Upper lobe of right lung (tissue), 1 donor: ENCODE measurements at places on chromosomes 4 and X. TPM values are rescaled to one million over a fixed set of nuclear protein-coding genes. Genes with fewer than 3 reads are reported as not detected.

DNA sequence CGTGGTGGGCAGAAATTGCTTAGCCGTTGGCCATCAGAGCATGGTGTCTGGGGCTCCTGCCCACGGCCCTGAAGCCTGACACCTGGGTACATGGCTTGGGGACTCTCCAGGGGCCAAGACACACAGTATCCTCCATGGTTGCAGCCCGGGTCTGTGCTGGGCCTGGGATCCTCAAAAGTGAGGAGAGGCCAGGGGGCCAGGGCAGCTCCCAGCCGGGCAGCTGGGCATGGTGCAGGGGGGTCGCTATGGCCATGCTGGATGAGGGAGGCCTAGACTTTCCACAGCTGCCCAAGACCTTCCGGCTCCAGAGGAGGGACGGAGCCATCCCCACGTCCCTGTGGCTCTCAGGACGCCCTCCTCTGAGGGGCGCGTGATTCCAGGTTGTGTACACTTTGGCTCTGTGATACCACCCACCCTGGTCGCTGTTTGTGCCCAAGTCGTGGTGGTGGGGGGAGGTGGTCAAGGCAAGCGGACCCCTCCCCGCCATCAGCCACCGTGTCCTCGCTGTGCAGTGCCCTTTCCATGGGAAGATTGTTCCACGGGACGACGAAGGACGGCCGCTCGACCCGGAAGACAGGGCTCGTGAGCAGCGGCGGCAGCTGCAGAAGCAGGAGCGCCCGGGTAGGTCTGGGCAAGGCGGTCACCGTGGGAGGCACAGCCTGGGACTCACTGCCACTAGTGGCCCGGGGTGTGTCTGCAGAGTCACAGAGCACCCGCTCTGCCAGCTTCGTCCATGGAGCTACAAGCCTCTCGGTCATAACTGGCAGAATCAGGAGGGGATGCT is 25.7 kb downstream of the NKX1-1 start:
- peak; percentile 55 for DNase-seq

DNA sequence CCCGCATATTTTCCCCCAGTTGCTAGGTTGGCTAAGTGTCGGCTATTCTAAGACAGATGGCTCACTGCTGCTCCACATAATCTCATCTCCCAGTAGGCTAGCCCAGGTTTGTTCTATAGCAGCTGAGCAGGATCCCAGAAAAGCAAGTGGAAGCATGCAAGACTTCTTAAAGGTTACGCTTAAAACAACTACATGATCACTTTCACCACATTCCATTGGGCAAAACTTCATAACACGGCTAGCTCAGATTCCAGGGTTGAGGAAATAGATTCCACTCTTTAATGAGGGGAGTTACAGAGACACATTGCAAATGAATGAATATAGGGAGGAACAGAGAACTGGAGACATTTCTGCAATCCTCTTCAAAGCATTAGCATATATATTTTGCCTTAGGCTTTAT is 12.9 kb upstream of the RAB33B start:
- DNase-seq, result no peak

GRCh38 chr4:71133491-71133890 is 140.0 kb downstream of the DCK start:
- DNase-seq, result no peak

- DNase-seq, result no peak
Observed at GRCh38 chr4:40745285-40745984, 4.3 kb upstream of the NSUN7 start.

- no peak for DNase-seq
Observed at GRCh38 chr4:155170569-155170968, 37.9 kb upstream of the NPY2R start.

DNA sequence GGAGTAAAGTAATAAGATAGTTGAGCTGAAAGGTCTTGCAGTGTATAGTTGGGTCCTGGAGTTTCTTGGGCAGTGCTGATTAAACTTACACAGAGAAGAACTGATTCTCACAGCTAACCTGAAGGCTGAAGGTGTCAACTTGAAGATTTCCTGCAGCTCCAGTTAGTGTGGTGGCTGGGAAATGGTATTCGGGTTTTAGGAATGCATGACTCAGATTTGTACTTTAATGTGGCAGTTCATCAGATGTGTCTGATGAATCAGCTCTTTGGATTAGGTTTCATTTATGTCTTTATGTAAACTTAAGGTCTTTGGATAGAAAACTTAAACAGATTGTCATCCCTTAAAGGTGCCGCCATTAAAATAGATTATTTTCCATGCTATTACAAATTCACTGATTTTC is 200.0 kb downstream of the IL1RAPL1 start:
- no peak for DNase-seq

DNA sequence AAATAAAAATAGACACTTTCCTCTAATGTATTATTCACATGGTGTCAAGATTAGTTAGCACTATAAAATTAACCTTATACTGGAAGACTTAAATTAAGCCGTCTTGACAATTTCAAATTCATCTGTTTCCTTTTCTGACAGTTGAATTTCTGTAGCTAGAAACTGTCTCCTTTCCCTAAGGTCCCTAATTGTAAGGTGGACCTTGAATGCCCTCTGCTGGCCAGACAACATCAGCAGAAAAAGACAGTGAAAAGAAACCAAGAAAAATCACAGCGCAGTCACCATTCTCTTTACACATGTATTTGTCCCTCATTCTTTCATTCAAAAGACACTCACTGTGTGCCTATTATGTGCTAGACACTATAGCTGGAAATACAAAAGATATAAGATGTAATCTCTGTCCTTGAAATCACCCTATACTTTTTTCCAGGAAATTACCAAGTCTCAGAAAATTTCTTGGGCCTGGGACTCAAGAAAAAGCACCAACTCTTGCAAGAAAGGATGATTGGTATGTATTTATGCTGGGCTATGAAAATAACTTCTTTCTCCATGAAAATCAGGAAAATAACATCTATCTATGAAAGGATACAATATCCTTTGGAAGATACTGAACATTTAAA is 32.7 kb upstream of the AMBN start:
- no peak for DNase-seq

DNA sequence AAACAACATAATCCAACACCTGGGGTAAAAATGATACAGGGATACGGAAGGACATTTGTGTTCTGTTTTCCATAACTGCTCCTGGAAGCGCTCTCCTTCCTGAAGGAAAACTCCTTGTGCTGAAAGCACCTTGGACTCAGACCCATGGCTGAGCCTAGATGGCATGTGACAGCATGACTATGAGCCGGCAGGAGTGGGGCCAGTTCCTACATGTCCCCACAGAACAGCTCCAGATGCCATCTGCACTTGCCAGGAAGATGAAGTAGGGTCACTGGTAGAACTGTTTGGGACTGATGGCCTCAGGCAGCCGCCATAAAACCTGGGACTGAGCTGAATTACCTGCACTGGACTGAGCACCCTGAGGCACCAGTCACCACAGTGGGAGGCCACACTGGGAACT is 56.0 kb upstream of the BCLAF3 start:
- no peak for DNase-seq

- DNase-seq, result no peak
Observed at GRCh38 chrX:39629001-39629400, 468.8 kb downstream of the BCOR start.

GRCh38 chr4:120443116-120443515 is 376.5 kb upstream of the MAD2L1 start:
- DNase-seq, result no peak

DNA sequence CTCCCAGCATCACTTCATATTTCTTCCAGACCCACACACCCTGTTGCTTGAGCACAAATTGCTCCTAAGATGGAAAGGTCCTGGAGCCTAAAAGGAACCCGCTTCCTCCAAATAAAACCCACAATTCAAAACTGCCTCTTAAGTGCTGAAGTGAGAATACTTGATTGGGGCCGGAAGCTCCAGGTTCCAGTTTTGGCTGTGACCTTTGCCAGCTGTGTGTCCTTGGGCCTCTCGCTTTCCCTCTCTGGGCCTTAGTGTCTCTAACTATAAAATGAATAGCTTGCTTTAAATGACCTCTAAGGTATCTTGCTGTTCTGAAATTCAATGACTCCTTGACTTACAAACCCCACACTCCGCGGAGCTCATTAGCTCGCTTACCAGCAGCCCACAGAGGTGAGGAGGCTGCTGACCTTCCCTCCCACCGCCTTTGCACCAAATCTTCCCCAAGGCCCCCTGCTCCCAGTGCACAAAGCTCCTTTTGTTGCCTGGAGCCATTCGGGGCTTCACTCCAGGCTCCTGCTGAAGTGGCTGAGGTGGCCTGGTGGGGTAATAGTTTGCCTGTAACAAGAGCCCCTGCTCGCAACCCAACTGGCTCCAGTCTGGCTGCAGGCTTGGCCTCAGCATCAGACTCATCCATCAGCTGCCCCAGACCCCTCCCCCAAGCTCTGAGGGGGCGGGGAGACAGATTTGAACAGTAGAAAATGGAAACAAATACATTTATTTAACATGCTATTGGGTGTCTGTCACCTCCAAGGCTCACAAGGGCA is 21.8 kb downstream of the STARD8 start:
- no peak for DNase-seq

- no peak for DNase-seq
Observed at GRCh38 chr4:54209617-54210016, 19.5 kb upstream of the PDGFRA start.

DNA sequence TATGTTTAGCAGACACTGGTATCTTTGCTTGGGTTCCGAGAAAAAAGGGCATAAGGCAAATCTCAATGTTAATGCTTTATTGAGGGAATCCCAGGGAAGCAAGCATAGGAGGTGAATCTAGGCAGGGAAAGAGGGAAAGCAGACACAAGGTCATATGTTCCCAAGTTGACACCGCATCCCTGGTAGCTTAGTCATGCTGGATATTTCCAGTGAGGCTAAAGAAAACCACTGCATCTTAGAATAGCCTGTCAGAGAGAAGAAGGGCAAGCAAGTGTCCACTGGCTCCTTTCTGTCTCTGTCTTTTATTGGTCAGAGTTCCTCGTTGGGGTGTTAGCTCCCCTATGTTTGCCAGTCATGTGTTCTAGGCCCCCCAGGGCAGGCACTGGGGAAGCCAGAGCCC is 104.7 kb downstream of the NKX6-1 start:
- no peak for DNase-seq

DNA sequence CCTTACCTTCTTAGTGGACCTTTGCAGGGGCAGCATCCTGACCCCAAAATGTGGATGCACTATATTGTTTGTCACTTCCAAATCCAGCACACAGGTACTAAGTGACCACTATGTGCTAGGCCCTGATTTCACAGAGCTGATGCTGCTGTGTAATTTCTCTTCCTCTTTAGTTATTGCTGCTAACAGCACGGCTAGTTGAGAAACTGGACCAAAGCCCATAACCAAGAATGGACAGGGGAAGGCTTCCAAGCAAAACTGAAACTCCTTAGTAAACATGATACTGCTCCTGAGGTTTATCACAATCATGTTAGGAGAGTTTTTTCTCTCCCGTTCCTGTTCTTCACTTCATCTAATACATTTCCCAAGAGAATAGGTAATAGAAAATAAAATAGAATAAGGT is 172.9 kb upstream of the TTC29 start:
- no peak for DNase-seq

DNA sequence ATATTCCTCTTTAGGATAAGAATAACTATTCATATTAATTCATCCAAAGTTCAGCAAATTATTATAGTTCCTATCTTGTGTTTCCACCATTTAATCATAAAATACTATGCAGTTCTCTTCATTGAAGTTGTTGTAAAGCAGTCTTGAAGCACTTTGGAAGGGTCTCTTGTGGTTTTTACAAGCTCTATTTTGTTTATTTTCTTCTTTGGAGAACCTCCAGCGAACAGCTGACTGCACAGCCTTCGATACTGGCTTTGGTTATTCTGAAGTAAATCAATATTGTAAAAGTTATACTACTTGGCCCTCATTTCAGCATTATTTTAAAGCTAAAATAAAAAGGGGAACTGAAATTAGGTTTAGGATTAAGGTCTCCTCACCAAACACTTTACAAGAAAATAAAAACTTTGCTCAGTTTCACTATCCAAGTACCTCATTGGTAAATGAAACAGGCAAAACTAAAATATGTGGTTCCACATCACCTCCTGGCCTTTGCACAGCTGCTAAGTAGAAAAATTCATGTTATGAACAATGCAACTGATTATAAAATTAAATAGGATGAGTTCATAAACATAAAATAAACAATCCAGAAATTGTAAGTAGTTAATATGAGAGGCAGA is 1629.2 kb upstream of the ADGRL3 start:
- no peak for DNase-seq

DNA sequence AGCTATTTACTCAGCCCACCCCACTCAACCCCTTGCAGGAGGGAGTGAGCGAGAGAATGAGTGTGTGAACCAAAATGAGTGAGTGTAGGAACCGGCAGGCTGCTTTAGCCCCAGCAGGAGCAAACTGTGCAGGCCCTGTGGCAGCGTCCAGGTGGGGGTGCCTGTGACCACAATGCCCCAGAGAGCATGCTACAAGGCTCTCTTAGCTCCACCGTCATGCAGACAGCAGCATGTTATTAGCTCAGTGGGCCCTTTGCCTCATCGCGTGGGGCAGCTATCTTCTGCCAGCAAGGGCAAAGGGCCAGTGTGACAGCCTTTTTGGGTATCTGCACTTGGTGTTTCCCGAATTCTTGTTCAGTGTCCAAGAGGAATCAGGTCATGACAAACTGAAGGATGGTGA is 271.3 kb downstream of the GPM6A start:
- DNase-seq, result no peak

DNA sequence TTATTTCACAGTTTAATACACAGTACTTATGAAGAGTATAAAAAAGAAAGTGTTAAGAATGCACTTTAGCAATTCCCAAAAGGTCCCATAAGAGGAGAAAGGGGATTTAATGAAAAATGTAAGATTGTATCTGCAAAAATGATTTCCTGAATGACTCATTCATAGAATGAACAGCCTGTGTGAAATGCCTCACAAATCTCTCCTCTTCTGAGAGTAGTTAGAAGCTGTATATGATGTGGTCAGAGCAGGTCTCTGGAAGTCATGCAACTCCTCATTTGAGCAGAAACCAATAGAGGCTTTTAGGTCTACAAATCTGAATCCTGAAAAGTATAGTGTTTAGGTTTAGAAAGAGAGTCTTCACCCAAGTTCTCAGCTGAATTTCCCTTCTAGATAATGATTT is 381.3 kb upstream of the INTU start:
- DNase-seq, result no peak

DNA sequence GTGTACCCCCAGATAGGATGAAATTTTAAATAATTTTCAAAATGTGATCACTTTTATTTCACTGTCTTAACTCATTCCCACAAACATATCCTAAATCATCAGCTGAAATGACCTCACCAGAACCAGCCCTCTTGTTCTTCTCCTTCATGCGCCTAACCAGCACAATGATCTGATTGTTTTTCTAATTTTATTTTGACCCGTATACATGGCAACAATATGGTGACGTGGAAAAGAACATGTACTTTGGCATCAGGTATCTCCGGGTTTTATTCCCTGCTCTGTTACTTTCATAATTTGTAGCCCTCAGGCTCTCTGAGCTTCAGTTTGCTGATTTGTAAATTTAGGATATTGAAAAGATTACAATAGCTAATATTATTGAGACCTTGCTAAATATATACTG is 562.4 kb upstream of the ZFP42 start:
- DNase-seq, result no peak

GRCh38 chr4:26076000-26076587 is 162.1 kb downstream of the SMIM20 start:
- no peak for DNase-seq

PDE5A gene
- 58.0 TPM for total RNA-seq

MAGEA2B gene
- total RNA-seq, result not detected

SLITRK4 gene
- 0.58 TPM for total RNA-seq

DGAT2L6 gene
- total RNA-seq, result not detected

CBLL2 gene
- not detected for total RNA-seq

CFAP299 gene
- total RNA-seq, result not detected

SMIM10 gene
- 5.2 TPM for total RNA-seq

MBNL3 gene
- total RNA-seq, result 22.9 TPM

ARSJ gene
- total RNA-seq, result 13.6 TPM

SH3D19 gene
- total RNA-seq, result 125 TPM

ALG13 gene
- 44.7 TPM for total RNA-seq
